ENCODE measurements at places on chromosomes 11 and 22. TPM values are rescaled to one million over a fixed set of nuclear protein-coding genes. Genes with fewer than 3 reads are reported as not detected.

Gene SCARF2
- total RNA-seq = 1.5 TPM

Gene TSPAN18
- total RNA-seq = 4.9 TPM

Gene NTM
- total RNA-seq = not detected

Gene TMEM225
- not detected for total RNA-seq

Gene GPHA2
- total RNA-seq = not detected

Gene CHST1
- total RNA-seq = not detected

Gene PHOX2A
- total RNA-seq = not detected
